Left ventricle myocardium superior (tissue), 1 donor: ENCODE measurements at places on chromosomes 5 and 9.
A peak's percentile ranks its signal among the peaks of the same experiment; 100 is the strongest.

GRCh38 chr9:93944011-93944410, 11.1 kb downstream of the BARX1 start:
- no peak for DNase-seq

GRCh38 chr5:164597293-164597900, 1092.0 kb downstream of the MAT2B start:
- no peak for DNase-seq

- DNase-seq = peak; percentile 65
These were observed 9.9 kb downstream of the PTCH1 start for GRCh38 chr9:95506678-95507463.

- no peak for DNase-seq
These were observed 132.8 kb upstream of the ALDH1B1 start for GRCh38 chr9:38259519-38260218.

GRCh38 chr9:122879443-122879842, 25.7 kb downstream of the RC3H2 start:
- no peak for DNase-seq

GRCh38 chr9:126937444-126937843, 22.9 kb downstream of the RALGPS1 start:
- no peak for DNase-seq

DNA sequence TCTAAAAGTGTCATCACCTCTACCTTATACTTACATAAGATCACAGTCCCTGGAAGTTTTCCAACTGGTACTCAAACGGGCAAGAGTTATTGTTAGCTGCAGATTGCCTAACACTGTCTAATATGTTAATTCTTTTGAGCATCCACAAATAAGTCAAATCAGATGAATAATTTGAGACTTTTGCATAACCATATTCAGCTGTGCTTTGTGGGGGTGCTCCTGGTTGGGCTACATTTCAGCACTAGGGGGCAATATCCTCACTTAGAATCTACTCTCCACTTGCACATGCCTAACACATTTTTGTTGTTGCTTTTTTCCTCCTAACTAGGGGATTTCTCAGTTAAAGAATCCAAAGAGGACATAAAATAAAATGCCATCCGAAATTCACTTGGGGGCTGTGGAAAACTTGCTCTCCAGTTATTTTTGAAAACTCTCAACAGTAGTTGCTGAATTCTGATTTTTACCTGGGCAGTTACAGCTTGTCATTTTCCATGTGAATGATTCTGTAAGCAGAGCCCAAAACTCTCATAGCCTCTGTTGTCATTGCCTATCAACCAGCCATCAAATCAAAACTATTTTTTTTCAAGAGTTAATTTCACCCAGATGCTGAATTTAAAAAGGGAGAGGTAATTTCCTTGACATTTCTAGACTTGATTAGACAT, 71.5 kb downstream of the TRIM36 start:
- DNase-seq = no peak

GRCh38 chr5:146240951-146241350, 37.5 kb downstream of the RBM27 start:
- DNase-seq = no peak

DNA sequence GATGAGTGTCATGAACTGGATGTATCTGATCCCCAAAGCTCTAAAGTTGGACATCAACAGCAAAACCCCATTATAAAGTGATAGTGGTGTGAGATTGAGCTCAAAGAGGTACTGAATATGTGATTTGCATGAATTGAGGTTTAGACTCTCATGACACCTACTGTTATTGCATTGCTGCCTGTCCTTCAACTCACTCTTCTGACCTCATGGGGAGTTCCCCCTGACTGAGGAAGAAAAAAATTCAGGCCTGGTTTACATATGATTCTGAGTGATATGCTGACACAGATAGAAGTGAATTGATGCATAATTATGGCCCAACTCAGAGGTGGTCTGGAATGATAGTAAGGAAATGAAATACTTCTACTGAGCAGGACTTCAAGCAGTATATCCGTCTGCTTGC, 76.2 kb upstream of the CHD1 start:
- no peak for DNase-seq

DNA sequence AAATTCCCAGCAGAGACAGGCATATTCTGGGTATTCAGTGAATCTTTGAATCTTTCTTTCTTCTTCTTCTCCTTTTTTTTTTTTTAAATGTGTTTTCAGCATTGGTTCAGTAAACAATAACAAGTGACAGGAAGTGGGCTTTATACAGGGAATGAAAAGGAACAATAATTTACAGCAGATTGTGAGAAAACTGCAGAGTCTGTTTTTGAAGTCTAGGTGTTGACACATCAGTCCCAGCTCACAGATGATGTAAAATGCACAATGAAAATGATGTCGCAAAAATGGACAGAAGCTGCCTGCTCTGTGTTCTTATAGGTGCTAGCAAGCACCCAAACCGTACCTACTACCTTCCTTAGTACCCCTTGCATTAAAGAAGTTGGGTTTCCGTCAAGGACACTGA, 38.8 kb downstream of the TNC start:
- no peak for DNase-seq

- DNase-seq = peak; percentile 62
These were observed 46.7 kb downstream of the MEF2C start for GRCh38 chr5:88836195-88836838.

GRCh38 chr5:151637676-151638075, 46.5 kb upstream of the FAT2 start:
- no peak for DNase-seq

DNA sequence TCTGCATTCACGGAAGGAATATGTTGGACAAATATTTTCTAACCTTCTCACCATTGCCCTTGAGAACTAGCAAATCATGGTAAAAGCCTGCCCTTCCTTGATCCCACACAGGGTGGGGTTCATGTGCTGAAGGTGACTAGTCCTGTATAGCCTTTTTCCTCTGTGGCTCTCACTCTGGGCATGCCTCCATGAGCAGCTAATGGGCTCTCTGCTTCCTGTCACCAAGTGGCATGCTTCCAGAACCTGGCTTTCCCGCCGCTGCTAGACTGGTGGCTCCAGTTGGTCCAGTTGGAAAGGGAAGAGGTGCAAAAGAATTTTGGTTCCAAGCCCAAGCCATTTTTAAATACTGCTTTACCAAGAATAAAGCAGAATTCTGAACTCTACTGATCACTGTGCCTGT, 35.5 kb downstream of the FBXO10 start:
- DNase-seq = peak; percentile 72

- DNase-seq = no peak
These were observed 127.0 kb downstream of the TENT4A start for GRCh38 chr5:6840136-6840793.

DNA sequence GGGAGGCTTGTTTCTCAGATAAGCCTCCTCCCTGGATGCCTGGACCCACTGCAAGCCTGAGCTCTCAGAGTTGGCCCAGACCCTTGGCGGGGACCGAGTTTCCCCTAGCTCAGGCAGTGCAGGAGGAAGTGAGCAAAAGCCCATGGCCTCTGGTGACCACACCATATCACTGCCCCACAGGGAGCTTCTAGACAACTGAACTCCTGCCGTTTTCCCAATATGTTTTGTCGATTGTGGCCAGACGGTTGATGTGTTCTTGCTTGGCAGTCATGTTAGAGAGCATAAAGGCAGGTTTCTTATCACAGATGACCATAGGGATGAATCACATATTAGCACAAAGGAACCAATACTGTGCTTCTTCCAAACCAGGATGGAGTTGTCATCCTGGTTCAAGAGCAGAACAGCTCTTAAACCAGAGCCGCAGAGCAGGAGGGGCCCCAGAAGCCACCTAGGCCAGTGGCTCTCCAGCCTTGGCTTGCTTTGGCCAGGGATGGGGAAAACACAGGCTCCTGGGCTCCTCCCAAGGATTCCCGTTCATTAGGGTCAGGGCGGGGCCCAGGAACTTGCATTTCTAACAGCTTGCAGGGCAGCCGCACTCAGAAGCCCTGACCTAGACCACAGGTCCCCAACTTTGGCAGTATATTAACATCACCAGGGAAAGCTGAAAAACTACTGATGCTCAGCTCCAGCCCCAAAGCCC, 113.1 kb upstream of the TBC1D2 start:
- no peak for DNase-seq

DNA sequence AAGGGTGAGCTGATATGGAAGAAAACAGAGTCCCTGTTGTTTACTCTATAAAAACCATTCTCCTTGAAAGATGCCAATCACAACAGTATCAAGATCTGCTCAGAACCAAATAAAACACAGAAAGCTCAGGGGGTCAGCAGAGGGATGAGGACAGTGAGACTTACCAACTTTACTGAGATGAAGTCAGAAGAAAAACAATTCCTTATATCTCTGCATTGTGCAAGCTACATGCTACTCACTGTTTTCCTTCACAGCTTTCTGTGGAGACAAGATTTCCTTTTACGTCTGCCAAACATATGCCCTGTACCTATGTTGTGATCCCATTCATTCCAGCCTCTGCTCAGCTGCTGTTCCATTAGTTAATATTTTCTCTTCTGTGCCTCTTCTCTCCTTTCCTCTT, 185.6 kb downstream of the TSSK1B start:
- DNase-seq = no peak

DNA sequence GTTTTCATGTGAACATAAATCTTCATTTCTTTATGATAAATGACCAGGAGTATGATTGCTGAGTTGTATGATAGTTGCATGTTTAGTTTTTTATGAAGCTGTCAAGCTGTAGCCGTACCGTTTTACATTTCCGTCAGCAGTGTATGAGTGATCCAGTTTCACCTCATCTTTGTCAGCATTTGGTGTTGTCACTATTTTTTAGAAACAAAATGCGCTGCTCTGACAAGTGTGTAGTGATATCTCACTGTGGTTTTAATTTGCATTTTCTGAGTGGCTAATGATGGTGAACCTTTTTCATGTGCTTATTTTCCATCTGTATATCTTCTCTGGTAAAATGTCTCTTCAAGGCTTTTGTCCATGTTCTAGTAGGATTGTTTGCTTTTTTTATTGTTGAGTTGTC, 6.7 kb upstream of the SPATA31D1 start:
- no peak for DNase-seq

- DNase-seq = no peak
These were observed 27.8 kb downstream of the ZCCHC10 start for GRCh38 chr5:132998556-132998955.

GRCh38 chr9:97419309-97419867, 7.5 kb downstream of the TDRD7 start:
- DNase-seq = no peak
